ENCODE measurements at places on chromosomes 5 and 9.

- no peak for DNase-seq
Measured at GRCh38 chr5:17910318-17910717, 276.1 kb downstream of the TAF11L14 start.

GRCh38 chr5:1385395-1386273 is 40.7 kb upstream of the CLPTM1L start:
- peak; percentile 85 for DNase-seq

- DNase-seq, result no peak
Measured at GRCh38 chr9:120107138-120107537, 472.8 kb downstream of the CDK5RAP2 start.

- no peak for DNase-seq
Measured at GRCh38 chr5:179777909-179778308, 15.9 kb upstream of the LTC4S start.

GRCh38 chr5:56116599-56117141 is 116.5 kb downstream of the ANKRD55 start:
- no peak for DNase-seq

DNA sequence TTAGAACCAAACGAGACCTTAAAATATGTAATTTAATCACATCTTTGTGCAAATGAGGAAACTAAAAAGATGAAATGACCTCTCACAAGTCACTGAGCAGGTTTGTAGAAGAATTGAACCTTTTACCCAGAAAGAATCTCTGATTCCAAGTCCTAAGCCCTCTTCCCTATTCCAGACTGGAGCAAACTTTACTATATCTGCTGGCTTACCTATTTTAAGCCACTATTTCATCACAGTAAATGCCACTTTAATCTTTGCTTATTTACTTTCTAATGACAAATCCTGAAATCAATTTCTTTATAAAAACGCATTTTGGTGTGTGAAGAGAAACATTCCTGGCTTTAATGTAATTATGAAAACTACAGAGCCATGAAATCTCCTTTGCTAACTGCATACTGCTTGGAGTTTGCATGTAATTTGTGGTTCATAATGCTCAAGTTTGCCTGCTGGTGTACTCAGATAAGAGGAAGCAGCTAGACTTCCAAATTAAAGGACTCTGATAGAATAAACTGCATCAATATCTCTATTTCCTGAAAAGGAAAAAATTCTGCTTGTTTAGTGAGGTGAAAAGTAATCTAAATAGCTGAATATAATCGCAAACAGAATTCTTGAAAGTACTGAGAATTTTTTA is 121.2 kb downstream of the RAB3C start:
- no peak for DNase-seq

- no peak for DNase-seq
Measured at GRCh38 chr5:175896301-175897040, 25.1 kb downstream of the CPLX2 start.

- no peak for DNase-seq
Measured at GRCh38 chr9:4167728-4168127, 132.1 kb downstream of the GLIS3 start.

GRCh38 chr5:111147502-111147901 is 55.4 kb downstream of the WDR36 start:
- DNase-seq, result no peak

DNA sequence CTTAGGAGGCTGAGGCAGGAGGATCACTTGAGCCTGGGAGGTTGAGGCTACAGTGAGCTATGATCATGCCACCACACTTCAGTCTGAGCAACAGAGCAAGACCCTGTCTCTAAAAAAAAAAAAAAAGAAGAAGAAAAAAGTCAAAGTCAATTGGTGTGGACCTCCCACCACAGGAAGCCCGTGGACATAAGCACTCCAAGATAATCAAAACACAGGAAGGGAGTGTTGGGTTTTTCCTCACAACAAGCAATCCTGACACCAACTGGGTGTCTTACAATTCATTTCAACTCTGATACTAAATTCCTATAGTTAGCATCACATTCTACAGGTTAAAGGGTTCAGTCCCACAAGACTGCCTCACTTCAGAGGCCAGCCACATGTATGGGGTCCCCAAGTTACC is 70.7 kb downstream of the PDE6A start:
- no peak for DNase-seq

GRCh38 chr5:153352685-153353219 is 137.7 kb upstream of the GRIA1 start:
- no peak for DNase-seq

DNA sequence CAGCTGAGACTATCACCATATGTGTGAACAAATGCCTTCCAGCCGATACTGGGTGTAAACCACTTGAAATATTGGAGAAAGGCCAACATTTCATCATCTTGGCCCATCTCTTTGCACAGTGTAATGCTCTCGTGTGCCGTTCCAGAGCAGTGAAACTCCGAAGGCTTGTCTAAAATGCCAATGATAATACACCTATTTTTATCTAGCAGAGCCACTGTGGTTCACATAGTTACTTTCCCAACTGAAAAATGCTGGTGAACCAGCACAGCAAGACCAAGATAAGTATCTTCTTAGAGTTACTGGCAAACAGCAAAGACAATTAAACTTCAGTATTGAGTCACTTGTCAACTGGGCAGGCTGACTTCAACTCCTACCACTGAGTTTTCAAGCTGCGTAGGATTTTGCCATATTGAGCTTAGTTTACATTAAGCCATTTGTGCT is 379.9 kb upstream of the ACTBL2 start:
- DNase-seq, result no peak

DNA sequence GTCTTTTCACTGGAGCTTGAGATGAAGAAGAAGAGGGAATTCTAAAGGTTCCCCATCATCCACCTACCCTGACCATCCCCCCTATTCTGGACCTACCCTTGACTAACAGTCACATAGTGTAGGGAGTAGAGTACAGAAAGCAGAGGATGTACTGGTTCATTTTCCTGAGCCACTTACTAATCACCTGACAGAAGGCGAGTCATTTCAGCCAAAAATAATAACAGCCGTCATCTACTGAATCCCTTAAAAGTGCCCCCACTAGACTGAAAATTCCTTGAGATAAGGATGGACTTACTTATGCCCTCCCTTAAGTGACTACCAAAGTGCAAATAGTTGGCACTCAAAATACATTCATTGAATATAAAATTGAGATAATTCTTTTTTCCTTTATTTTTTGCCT is 112.2 kb downstream of the FOXD1 start:
- DNase-seq, result no peak

- DNase-seq, result no peak
Measured at GRCh38 chr5:150487199-150488061, 20.5 kb upstream of the NDST1 start.

DNA sequence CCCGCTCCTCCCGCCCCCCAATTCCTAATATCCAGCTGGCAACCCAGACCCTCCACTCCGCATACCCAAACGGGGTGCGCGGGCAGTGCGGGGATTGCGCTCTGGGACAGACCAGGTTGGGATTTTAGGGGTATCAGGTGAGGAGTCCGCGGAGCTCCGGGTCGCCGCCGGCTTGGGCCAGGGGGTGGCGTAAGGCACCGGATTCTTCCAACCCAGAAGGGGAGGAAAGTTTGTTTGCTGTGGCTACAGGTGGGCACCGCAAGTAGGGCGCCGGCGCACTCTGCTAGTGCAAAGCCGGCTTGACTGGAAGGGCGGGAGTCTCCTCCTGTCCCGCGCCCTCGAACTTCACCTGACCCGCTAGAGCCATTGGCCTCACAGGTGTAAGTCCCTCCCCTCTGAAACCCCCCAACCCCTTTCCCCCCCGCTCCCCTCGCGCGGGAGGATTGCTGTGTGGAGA is 709 bp downstream of the IQGAP2 start:
- peak; percentile 45 for DNase-seq

GRCh38 chr5:150323092-150323491 is 20.4 kb upstream of the ARSI start:
- DNase-seq, result no peak

DNA sequence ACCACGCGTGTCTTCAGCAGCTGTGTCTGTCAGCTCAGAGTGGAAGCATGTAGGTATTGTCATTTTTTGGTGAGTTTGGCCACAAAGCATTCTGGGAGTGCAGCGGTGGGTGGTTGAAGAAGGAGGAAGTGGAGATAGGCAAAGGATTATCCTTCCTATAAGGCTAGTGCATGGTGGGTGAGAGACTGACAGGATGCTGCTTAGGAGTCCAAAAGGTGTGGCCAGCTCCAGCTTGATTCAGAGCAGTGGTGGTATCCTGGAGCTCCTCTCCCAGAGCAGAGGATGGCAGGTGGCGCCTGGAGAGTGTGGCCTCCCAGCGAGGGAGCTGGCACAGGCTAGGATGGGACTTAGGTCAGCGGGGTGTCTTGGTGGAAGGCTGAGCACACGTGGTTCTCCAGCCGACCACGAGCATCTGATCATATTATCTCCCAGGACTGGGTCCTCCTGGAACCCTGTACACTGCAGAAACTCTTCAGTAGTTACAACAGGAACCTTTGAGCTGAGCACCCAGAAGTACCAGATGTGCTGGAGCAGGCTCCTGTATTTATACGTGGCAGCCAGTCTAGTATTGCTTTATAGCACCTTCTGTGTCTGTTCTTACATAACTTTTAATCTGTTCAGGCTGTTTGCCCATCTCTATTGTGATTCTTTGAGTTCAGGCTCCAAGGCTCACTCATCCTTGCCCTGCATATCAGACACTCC is 29.6 kb downstream of the MAML1 start:
- no peak for DNase-seq

GRCh38 chr9:104361207-104361606 is 142.9 kb upstream of the OR13F1 start:
- DNase-seq, result no peak

DNA sequence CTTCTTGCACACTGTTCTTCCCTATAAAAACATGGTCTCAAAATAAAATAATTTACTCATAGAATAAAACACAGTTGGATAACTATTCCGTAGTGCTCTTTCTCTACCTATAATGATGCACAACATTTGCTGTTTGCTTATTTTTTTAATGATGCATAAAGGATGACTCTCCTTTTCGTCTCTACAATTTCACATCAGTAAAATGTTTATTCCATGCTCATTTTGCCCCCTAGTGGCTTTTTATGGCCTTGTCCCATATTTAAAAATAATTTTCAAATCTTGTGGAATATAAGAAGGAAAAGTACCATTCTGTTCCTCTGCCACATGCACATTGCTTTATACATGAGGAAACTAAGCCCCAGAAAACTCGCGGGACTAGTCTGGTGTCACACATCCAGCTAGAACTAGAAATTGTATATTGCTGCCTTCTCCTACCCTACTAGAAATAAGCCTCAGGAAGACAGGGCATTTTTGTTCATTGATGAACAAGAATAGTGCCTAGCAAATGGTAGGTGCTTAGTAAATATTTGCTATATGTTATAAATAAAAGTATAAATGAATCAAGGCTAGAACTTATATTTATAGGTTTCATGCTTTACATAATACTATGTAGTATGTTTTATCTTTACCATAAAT is 12.7 kb downstream of the KCTD16 start:
- DNase-seq, result peak; percentile 10

DNA sequence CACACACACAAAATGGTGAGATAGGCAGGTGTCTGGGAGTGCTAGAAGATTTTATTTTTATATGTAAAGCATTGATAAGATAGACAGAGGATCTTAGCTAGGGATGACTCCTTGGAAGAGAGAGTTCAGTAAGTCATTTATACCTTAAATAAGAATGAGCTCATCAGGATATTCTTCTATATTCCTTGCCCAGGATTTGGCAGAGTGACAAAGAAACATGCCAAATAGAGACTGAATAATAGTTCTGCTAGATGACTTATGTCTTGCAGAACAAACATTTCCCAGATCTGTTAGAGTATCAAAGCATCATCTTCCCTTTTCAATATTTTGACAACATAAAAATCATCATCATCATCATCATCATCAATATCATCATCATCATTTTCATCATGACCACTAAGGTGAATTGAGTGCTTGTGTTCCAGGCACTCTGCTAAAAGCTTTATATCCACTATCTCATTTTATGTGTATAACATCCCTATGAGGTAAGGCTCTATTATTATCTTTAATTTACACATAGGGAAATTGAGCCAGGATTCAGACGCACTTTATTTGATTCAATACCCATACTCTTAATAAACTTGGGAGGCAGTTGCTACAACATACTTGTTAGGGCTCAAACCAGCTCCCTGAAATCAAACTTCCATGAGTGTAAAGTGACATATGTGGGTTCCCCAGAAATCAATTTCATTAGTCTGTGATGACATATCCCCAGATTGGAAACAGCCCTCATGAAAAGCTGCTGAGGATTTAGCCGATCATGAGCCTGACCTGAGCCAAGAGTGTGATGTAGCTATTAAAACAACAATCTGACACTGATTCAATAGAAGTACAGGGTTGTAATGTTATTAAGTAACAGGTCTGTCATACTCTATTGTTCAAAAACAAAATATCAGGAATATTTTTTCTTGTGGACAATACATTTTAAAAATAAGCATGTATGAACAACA is 176.3 kb upstream of the SEMA6A start:
- DNase-seq, result no peak

- DNase-seq, result no peak
Measured at GRCh38 chr5:96473155-96473554, 40.1 kb upstream of the PCSK1 start.

- peak; percentile 58 for DNase-seq
Measured at GRCh38 chr9:130770679-130771442, 64.2 kb upstream of the ABL1 start.

DNA sequence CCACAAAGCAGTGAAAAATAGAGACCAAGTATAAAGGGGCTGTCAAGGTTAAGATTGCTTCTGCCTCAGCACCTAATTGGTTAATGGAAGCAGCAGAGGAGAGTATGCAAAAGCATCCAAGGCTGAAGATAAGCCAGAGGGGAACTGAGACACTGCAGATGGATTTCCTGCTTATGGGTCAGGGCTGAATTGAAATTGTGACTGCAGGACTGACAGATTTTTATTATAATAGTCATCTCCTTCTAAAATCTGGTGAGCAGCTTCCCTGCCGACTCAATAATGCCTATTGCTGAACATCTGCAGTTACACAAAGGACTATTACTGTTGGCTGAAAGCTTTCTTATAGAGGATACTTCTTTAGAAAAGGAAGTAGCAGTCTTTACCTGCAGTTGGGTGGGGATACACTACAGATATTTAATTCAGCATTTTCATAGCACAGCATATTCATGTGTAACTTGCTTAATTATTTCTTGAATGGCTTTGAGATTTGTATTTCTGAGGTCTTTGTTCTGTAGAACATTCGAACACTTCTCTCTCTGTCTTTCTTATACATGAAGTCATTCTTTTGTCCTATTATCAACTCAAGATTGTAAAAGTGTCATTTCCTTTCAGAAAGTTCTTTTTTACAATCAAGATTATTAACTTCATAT is 363.0 kb upstream of the RIOK2 start:
- DNase-seq, result no peak

- no peak for DNase-seq
Measured at GRCh38 chr5:531749-532315, 7.6 kb upstream of the SLC9A3 start.

GRCh38 chr5:63774939-63775338 is 187.3 kb downstream of the HTR1A start:
- DNase-seq, result no peak

- DNase-seq, result no peak
Measured at GRCh38 chr5:87136096-87136495, 131.6 kb upstream of the RASA1 start.

GRCh38 chr9:86202338-86202882 is 57.0 kb downstream of the C9orf153 start:
- peak; percentile 72 for DNase-seq

GRCh38 chr5:109242518-109242917 is 167.3 kb downstream of the PJA2 start:
- no peak for DNase-seq
